ENCODE measurements at places on chromosomes 6 and 20.

DNA sequence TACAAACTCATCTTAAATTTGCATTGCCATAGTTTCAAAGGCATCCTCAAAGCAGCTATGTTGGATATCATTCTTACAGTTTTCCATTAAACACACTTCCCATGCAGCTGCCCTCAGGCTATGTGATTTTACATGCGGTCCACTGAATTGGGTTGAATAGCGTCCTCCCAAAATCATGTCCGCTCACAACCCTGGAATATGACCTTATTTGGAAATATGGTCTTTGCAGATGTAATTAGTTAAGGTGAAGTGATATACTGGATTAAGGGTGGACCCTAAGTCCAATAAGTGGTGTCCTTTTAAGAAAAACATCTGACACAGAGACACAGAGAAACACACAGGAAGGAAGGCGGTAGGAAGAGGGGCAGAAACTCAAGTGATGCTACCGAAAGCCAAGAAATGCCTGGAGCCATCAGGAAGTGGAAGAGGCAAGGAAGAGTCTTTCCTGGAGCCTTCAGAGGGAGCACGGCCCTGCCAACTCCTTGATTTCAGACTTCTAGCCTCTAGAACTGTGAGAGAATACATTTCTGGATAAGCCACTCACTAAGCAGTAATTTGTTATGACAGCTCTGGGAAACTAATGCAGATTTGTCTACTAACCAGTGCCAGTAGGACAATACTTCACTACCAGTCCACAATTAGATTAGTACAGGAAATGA is 42.7 kb upstream of the NHSL1 start:
- no peak for DNase-seq

DNA sequence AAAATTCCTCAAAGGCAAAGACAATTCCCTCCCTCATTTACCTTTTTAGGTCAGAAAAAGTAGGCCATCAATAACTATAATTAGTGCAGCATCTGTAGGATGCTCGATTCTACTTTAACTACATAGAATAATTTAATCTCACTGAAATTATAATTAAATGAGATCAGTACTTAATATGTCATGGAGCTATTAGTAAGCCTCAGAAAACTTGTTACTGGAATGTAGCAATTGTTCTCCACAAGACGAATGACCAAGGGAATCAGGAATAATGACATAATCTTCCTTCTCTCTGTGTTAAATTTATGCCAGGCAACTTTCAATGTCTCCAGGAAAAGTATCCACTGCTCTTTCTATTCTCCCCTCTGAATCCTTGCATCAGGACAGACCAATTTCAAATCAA is 34.1 kb downstream of the SESN1 start:
- DNase-seq = no peak

DNA sequence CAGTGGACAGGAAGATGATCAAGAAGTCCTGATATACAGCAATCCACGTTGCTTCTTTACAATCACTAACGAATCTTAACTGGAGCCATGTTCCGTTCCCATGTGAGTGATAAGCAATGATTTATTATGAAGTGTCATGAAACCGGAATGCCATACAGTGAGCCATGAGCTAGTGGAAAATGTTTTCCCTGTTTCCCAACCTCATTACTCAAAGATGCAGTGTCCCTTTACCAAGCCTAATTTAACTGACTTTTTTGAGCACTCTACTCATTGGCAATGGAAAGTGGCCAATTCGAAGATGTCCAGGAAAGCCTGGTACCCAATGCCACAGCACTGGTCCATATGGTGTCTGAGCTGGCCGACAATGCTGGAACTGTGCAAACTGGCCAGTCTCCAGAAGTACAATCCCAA is 148.3 kb downstream of the ZNF217 start:
- DNase-seq = peak; percentile 40

DNA sequence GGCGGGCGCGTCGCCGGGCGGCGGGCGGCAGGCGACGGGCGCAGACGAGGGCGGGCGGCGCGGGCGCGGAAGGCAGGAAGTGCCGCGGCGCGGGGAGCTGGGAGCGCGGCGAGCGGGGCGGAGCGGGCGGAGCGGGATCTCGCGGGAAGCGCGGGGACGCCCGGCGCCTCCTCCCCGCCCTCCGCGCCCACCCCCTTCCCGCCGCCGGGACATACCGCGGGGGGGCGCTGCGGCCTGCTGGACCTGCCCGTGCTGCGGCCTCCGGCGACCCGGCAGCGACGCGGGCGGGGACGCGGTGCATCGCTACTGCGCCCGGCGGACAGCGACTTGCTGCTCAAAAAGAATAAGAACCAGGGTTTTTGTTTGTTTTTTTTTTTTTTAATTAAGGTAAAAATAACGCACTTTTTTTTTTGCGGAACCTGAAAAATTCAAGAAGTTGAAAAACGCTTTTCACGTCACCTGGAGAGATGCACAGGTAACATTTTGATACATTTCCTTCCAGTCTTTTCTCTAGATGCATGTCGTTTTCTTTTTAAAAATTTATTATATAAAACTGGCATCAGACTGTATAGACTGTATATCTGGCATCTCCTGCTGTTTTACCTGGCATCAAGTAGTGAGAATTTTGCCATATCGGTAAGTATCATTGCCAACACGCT is at the start of gene CENPB:
TSS of gene CENPB (minus strand) at position 76 of the 659 bp plus-strand sequence. CDS start 257 bp downstream, outside the sequence.
- DNase-seq = peak; percentile 85

DNA sequence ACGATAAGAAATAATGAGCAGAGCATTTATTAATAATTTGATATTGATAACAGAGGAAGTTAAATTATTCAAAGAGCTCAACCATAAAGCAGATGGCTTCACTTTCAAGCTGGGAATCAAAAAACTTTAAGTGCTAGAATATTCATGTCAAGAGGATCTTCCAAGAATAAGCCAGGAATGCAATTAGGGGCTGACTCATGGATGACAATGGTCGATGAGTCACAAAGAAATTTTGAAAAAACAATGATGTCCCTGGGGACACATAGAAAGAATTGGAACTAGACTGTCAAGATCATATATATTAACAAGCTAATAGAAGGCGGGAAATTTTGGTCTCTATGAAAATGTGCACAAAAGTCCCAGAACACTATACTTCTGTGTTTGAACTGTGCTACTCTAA is 304.1 kb downstream of the LAMA2 start:
- peak; percentile 84 for DNase-seq

- DNase-seq = no peak
Measured at GRCh38 chr6:36718560-36718959, 20.9 kb downstream of the RAB44 start.

DNA sequence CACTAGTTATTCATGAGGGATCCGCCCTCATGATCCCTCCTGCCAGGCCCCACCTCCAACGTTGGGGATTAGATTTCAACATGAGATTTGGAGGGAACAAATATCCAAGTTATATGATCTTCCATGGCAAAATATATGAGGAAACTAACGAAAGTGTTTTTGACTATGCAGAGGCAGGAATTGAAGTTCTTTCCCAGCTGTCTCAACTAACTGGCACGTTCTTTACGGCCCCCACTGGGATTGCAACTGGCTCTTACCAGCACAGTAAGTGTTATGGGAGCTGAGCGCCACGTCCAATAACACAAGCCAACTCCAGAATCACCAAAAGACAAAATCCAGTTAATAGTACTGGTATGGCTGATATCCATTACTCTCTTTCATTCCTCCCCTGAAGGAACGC is 66.6 kb downstream of the ECT2L start:
- DNase-seq = no peak

DNA sequence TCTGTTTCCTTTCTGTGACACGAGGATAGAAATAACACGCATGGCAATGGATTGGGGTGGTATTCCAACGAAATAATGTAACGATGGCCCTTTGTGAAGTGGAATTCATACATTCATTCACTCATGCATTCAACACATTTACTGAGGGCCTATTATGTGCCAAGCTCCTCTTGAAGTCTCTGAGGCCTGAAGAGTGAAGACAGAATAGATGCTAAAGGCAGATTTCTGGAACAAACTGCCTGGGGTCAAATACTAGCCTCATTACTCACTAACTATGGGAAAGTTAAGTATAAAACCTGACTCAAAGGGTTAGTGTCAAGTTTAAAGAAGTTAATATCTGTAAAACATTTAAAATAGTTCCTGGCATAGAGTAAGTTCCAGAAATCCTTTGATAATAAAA is 279.6 kb upstream of the SULF2 start:
- peak; percentile 54 for DNase-seq

Measured in fibroblast of skin of abdomen (primary cell).